NCI-H1930 (cell line): ENCODE measurements at places on chromosomes 1 and 21.

- no peak for DNase-seq
Observed at GRCh38 chr1:25617625-25618432, 1.2 kb downstream of the MAN1C1 start.

GRCh38 chr1:114341299-114341698, 169.7 kb downstream of the TRIM33 start:
- DNase-seq: no peak

GRCh38 chr1:14148526-14148925, 448.5 kb downstream of the PRDM2 start:
- no peak for DNase-seq

DNA sequence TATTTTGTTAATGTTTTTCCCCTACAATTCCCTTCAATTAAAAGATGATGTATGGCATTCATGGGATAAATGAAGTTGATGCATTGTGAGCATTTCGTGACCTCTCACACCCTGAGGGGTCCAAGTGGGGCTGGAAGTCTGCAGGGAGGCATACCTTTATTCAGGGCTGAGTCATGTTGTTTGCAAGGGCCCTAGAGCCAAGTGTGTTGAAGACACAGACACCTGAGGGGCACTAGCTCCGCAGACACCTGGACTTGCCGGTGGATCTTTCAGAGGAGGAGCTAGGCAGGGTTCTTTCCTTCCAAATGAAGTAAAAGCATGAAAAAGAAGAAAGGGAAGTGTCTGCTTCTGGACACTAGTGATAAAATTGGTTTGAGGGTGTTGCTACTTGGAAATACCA, 57.0 kb upstream of the RGS7 start:
- DNase-seq: no peak

- DNase-seq: no peak
Observed at GRCh38 chr1:64039390-64039926, 164.0 kb upstream of the UBE2U start.

DNA sequence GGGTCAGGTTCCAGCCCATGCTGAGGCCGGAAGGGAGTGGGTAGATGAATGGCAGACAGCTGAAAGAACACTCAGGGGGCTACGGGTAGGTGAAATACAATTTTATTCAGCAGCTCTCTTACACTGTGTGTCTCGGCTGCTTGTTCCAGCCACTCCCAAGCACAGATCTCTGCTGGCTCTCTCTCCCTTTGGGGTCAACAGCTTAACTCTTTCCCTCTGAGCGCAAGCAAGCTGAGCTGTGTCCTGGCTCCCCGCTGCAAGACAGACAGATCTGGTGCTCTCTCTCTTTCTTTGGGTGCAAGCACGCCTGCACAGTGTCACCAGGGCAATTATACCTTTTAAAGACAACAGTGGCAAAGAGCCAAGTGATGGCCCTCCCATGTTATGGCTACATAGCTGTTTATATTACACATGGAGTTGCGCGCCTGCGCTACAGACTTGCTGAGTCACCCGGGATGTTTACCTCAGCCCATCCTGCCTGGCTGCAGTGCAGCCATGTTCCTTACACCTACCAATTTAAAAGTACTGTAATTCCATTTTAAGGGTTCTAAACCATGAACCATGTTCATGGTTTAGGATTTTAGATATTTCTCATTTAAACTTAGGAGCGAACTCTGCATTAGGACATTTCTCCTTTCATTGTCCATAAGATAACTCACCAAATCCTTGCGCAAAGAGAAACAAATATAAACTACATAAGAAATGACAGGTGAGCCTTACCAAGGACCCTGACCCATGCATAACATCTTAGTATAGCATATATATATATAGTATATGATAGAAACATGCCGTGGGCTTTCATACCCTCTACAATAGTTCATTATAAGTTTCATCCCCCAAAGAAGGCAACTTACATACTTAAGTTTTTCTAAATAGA, 396.5 kb downstream of the SMYD3 start:
- no peak for DNase-seq

DNA sequence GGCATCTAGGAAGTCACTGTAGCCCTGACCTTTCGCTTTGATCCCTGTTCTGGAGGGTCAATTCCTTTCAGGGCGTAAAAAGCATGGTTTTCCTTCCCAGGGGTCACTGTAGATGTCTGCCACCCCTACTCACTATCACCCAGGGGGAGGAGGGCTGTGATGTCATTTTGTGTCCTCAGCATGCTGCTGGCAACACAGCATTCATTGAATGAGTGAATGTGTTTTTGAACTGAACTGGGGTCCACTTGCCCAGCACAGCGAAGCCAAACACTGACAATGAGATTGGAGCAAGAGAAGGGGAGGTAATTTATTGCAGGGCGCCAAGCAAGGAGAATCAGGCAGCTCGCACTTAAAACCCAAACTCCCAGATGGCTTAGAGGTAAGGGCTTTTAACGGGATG, 78.2 kb upstream of the PGBD5 start:
- DNase-seq: no peak

DNA sequence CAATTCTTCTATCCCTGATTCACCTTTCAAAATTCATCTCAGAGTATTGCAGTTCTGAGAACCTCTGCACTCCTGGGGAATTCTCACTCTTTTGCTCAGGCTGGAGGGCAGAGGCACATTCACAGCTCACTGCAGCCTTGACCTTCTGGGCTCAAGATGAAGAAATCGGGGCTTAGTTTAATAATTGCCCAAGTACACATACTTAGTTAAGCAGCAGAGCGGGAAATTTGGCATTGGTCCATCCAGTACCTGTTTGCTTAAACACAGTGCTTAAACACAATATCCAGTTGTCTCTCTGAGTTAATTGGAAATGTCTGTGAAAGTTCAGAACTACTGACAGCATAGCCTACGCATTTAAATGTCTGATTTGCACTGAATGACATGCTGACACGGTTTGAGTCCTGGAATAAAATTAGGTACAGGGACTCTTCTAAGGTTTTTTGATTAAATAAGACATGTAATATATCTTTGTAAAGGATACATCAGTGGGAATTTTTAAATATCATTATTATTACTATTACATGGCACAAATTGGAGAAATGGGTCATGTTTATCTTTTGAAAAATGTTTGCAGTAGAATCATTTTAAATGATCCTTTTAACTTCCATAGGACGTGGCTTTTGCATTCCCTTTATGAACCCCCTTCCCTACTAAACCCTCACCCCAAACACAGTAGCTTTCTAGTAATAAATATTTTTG, 337.4 kb downstream of the SRGAP2C start:
- no peak for DNase-seq

DNA sequence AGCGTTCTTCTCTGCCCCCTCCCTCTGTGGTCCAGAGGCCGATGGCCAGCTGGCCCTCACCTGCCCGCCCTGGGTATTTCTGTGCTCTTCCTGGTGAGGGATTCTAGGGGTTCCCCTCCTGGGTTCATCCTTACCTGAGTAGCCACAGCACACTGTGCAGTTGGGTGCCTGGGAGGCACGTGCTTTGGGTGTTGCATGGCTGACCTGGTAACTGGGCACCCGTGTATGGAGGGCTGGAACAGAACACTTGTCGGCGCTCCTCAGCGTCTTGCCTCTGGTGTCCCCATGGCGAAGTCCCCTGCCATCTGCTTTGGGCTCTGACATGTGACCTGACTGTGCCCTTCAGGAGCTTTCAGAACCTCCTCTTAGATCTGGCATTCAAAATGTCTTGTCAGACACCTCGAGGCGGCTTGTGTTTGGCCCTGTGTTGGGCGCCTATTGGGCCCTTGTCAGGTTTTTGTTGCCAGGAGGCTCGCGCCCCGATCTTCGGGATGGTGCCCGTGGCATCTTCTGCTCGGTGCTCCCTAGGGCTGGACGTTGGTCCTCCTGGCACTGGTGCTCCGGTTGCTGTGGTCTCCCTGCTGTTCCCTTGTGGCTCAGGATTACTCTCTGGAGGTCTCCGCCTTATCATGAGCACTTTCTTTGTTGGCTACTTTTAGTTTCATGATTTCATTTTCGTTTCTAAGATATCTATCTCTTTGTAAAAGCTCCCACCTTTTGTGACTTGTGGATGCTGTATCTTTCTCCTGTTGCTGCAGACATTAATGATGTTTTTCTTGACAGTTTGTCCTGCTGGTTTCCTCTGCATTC, 28.5 kb downstream of the SKI start:
- DNase-seq: no peak

- DNase-seq: no peak
Observed at GRCh38 chr1:15141935-15142539, 11.5 kb upstream of the TMEM51 start.

GRCh38 chr1:68338081-68338480, 105.8 kb upstream of the WLS start:
- no peak for DNase-seq

- no peak for DNase-seq
Observed at GRCh38 chr1:177786176-177786745, 183.6 kb downstream of the SEC16B start.

DNA sequence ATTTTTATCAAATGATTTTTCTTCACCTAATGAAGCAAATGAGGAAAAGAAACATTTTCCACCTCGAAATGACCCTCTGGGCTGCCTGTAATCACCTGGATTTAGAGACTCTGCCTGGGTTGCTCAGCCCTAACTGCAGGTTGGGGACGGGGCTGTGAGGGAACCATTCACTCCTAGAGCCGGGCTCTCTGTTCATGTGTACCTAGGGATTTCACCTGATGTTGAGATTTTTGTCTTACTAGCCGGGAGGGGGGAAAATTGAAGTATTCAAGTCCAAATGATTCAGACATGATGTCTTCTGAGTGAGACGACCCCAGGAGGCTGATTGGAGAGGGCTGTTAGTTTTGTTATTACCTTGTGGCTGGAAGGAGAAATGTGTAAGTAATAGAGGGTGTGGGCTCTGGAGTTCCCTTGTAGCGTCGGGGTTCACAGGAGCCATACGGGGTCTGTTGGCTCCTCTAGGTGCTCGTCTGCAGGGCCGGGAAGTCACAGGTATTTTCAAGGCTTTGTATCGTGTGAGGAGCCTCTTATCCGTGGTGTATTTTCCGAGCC, 42.3 kb upstream of the PWP2 start:
- no peak for DNase-seq

DNA sequence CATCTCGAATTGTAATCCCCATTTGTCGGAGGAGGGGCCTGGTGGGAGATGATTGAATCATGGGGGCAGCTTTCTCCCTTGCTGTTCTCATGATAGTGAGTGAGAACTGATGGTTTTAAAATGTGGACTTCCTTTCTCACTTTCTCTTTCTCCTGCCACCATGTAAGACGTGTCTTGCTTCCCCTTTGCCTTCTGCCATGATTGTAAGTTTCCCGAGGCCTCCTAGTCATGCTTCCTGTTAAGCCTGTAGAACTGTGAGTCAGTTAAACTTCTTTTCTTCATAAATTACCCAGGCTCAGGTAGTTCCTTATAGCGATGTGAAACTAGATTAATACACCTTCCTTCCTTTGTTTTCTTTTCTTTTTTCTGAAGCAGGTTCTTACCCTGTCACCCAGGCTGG, 13.9 kb downstream of the DNAJC6 start:
- no peak for DNase-seq

DNA sequence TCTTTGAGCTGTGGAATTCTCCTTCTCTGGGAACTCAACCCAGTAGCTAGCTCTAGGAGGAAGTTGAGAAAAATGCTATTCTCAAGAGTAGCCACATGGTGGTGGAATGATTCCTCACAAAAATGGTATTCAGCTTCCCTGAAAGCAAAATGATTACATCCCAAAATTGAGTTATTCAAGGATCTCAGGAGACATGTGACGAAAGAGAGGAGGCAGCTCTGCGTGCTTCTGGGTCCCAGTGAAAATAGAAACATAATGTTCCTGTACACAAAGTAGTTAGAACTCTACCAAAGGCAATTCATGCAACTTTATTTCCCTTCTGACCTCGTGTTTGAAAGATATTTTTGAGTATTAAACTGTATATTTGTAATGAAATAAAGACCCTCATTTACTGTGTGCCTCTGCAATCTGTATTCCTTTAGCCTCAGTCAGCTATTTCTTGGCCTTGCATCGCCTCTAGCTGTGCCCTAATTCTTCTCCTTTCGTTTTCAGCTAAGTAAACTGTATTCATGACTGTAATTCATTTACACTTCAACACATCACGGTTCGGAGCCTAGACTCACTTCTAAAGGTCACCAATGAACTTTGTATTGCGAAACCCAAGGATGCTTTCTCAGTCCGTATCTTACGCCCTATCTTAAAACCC, 167.3 kb downstream of the FASLG start:
- DNase-seq: no peak

GRCh38 chr1:15944308-15945010, 31.4 kb downstream of the ZBTB17 start:
- no peak for DNase-seq

DNA sequence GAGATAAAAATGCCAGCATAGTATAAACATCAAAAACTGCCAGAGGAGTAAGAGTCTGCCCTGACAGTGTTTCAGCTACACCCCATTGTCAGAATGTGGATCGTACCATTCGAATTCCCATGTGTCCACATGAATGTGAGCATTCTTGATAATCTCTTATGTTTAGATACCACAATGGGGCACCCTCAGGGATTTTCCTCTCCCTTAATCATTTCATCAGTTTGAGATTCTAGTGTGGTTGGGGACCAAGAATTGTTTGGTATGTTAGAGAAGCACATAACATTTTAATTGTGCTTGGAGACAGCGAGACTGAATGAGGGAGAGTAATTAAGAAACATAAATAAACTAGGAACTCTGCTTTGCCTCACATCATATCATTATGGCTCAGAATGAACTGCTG, 120.2 kb downstream of the ZC3H11B start:
- no peak for DNase-seq

DNA sequence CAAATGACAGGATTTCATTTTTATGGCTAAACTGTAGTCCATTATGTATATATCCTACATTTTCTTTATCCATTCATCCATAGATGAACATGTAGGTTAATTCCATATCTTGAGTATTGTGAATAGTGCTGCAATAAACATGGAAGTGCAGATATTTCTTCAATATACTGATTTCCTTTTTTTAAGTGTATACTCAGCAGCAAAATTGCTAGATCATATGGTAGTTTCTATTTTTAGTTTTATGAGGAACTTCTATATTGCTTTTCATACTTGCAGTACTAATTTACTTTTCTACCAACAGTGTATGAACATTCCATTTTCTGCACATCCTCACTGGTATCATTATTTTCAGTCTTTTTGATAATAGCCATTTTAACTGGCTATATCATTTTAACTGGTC, 30.1 kb downstream of the OR10J5 start:
- DNase-seq: no peak

DNA sequence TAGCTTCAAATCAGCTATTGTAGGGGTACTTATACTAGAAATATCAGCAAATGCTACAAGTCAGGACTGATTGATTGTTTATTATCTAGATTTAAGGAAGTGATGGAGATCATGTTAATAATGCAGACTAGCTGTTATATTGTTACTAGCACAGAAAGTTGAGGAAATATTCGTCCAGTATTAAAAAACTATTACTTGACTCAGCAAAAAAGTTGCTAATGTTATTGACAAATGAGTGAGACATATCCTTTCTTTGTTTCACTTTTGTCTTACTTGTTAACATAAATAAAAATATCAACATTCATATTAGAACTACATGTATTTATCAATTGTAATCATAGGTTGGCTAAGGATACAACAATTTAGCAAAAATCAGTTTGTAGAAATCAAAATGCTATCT, 114.1 kb downstream of the WDR3 start:
- no peak for DNase-seq

GRCh38 chr1:115283249-115283648, 54.8 kb downstream of the NGF start:
- DNase-seq: no peak
